Diencephalon (tissue), 1 donor: ENCODE measurements at places on chromosomes 1 and 21. TPM values are rescaled to one million over a fixed set of nuclear protein-coding genes. Genes with fewer than 3 reads are reported as not detected.

The CELA3A gene
- total RNA-seq, result not detected

The CREB3L4 gene
- total RNA-seq, result 6.9 TPM

The TFAP2E gene
- 0.69 TPM for total RNA-seq

The NBPF11 gene
- total RNA-seq, result 11.3 TPM

The TMEM82 gene
- total RNA-seq, result not detected

The BCL2L15 gene
- total RNA-seq, result 0.69 TPM
